NCI-H510A treated with DMSO at 0.1 percent for 48 hours (cell line): ENCODE measurements at places on chromosomes 12 and 14.
A peak's percentile ranks its signal among the peaks of the same experiment; 100 is the strongest.

GRCh38 chr14:68687746-68688145 is 105.1 kb downstream of the ZFP36L1 start:
- no peak for DNase-seq

DNA sequence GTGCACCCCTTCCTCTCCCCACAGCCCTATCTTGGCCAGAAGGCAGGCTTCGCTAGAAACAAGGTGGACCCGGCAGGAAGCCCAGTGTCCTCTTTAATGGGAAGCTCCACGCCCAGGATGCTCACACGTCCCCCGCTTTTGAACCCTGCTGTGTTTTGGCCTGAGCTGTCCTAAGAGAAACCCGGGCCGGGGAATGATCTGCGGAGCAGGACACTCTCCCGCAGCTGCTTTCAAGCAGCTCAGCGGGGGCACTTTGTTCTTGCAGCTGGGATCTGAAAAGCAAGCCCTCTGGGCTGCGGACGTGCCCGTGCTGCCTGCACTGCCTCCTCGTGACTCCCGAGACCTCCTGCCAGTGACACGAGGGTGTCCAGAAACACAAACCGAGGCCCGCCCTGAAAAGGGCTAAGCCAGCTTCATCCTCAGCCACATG is 30.0 kb downstream of the SCARB1 start:
- peak; percentile 8 for DNase-seq

GRCh38 chr12:42590330-42590934 is 886 bp upstream of the PRICKLE1 start:
- no peak for DNase-seq

GRCh38 chr12:116919706-116920485 is 9.1 kb downstream of the FBXW8 start:
- DNase-seq = no peak

- DNase-seq = no peak
These were observed 80.4 kb upstream of the CLEC14A start for GRCh38 chr14:38336298-38336697.
